Stomach (tissue), 19 donors: ENCODE measurements at places on chromosomes 16 and 17. TPM values are rescaled to one million over a fixed set of nuclear protein-coding genes. Genes with fewer than 3 reads are reported as not detected.

DNA sequence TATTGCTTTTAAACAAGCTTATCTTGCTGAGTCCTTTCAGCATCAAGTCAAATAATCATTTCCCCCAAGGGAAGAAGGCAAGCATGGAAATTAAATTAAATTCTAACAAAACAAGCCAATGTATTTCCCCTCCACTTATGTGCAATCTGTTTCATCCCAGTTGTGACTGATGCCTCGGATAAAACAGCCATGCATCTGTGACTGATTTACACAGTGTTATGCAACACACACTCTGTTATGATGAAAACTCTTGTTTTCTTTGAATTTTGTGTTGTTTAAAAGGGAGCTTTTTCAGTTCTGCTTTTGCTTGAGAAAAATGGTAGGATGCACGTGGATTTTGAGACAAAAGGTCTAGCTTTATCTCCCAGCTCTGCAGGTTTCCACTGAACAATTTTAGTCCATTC, 32.6 kb downstream of the TMEM100 start:
- DNase-seq: no peak

- DNase-seq: no peak
These were observed 36.6 kb upstream of the NACA2 start for GRCh38 chr17:61627658-61628057.

- no peak for DNase-seq
These were observed 52.9 kb downstream of the TTC19 start for GRCh38 chr17:16052486-16052885.

GP2 gene
- 43.7 TPM for total RNA-seq

KCNG4 gene
- not detected for total RNA-seq

NUPR1 gene
- 4.2 TPM for total RNA-seq

- DNase-seq: no peak
These were observed 54.3 kb upstream of the CNTNAP4 start for GRCh38 chr16:76222853-76223252.

CCNF gene
- total RNA-seq: 5.2 TPM

DNA sequence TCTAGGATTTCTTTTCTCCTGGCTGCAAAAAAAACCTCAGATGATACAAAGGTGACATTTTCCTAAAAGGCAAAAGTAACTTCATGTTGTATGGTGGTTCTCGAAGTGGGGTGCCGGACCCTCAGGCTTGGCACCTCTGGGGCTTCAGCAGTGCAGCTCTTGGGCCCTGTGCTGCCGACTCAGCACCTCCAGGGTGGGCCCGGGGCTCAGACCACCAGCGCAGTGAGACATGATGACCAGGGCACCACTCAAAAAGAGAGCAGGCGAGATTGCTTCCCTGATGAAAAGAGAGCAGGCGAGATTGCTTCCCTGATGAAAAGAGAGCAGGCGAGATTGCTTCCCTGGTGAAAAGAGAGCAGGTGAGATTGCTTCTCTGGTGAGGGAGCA, 98.7 kb upstream of the ZNF750 start:
- DNase-seq: no peak

DNA sequence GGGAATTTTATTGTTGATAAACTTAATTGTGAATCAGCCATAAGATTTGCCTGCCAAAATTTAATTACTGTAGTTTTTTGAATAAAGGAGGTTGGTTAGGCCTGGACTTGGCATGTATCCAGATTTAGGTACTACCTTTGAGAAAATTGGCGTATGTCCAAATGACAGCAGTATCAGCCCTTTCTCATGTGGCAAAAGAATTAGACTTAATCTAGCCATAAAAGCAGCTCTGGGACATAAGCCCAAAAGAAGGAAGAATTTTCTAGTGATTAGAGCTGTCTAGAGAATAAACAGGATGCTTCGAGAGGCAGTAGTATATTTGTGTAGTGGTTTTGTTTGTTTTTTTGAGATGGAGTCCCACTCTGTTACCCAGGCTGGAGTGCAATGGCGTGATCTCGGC, 27.7 kb downstream of the PPM1E start:
- DNase-seq: no peak

- DNase-seq: no peak
These were observed 3.5 kb downstream of the KRT40 start for GRCh38 chr17:40980596-40980995.
